Stimulated activated CD4-positive, alpha-beta T cell treated with anti-CD3 and anti-CD28 coated beads, Interleukin-15, amount 100 ng/mL, for 1 hour (primary cell): ENCODE measurements at places on chromosomes 2 and 18.

GRCh38 chr2:49003201-49003600 is 151.1 kb downstream of the FSHR start:
- no peak for DNase-seq

GRCh38 chr18:77548790-77549420 is 299.3 kb downstream of the GALR1 start:
- DNase-seq, result no peak

GRCh38 chr2:58973811-58974281 is 732.7 kb upstream of the FANCL start:
- DNase-seq, result no peak

DNA sequence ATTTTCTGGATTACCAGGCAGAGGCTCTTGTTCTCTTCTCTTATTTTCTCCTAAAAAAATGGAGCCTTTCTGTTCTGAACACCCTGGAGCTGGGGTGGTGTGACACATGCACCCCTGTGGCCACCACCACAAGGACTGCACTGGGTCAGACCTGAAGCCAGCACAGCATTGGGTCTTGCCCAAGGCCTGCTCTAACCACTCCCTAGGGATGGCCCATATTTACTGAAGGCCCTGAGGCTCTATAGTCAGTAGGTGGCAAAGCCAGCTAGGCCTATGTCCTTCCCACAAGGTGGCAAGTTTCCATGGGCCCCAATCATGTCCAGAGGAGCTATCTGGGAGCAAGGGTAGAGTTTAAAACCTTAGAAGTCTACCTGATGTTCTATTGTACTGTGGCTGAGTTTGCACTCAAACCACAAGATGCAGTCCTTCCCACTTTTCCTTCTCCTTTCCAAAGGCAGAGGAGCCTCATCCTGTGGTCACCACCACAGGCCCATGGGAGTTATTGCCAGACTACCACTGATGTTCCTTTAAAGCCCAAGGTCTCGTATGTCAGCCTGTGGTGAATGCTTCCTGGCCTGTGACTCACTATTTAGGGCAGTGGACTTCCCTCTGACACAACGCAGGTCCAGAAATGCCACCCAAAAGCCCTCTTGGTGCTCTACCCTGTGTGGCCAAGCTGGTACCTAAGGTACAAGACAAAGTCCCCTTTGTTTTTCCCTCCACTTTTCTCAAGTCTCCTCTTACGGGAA is 15.0 kb upstream of the FMNL2 start:
- no peak for DNase-seq

- no peak for DNase-seq
Measured at GRCh38 chr18:37361335-37362157, 204.1 kb downstream of the CELF4 start.

- no peak for DNase-seq
Measured at GRCh38 chr2:60154142-60154541, 399.3 kb downstream of the BCL11A start.

DNA sequence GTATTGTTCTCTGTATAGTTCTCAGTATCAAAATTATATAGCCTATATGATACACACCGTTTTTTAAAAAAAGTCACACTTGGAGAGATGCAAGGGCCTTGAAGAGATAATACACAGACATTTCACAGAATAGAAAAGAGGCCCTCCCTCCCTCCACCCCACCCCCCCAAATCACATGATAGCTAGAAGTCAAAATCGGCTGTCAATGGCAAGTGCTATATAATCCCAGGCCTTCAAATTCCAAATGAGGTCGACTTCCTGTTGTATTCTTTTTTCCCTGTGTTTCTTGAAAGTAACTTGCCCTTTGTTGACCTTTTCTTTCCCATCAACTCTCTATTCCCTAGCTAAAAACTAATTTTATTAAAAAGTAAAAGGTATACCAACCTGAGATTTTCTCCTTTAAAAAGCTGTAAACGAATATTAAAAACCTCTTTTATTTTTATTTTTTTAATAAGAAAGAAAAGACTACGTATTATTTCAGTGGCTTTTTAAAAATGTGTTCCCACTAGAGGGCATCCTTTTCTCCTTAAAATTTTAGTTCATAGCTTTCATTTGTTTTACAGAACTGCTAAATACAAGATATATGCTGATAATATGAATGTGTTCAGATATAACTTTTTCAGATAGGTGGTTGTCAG is 46.6 kb downstream of the KCMF1 start:
- no peak for DNase-seq

DNA sequence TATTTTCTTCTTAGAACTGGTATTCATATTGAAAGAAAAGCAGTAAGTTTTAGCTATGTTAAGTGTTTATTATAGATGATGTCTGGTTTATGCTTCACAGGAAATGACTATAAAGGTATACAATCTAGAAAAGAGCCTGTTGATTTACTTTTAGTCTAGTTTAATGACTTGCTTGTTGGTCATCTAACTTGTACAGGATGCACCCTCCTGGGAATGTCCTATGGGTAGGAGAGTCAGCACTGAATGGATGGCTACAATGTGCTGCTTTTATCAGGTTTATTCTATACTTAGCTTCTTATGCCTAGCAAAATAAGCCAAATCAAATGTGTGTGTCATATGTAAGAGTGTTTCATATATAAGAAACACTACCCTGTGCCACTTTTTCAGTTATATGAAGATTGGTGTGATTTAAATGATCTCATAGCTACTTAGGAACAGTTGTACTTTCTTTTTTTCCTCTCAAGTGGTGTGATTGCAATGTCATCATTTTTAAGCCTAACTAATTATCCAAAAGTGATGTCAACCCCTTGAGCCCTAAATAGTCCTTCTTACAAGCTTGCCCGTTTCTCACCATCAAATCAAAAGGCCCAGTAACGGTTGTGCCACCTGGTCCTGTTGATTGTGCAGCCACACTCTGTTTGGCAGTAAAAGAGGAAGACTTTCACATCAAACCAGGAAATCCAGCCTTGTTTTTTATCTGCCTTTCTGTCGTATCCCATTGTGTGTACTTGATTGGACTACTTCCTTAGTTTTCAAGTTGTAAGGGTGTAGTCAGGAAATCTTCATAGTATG is 176.0 kb downstream of the DIS3L2 start:
- no peak for DNase-seq

GRCh38 chr2:7692657-7693161 is 775.5 kb downstream of the RNF144A start:
- no peak for DNase-seq

- no peak for DNase-seq
Measured at GRCh38 chr2:34401186-34401585, 802.1 kb upstream of the FAM98A start.

DNA sequence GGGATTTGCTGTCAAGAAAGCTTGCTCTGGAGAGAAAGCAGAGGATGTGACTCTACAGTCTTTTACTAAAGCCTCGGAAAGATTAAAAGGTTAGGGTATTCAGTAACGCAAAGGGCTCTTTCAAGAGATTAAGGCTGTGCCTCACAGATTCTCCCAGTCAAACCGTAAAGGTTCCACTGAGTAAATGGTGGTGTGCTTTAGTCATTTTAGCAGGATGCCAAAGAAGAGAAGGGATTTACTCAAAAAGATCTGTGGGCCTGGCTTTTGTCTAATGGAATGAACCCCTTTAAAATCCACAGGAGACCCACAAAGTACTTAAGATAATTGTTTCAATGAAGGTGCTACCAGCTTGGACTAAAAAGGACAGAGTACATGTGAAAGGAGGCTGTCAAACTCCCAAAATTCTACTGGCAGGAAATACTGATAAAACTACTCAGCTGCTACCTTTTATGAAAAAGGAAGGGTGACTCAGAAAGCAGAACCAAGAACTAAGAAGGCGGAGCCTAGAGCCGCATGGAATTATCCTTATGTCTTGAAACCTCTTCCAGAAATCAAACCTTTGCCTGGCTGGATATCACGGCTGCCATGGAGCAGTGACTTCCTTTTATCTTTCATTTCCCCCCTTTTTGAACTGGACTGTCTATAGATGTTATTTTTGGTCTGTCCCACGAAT is 670.2 kb upstream of the ZEB2 start:
- no peak for DNase-seq
